ENCODE measurements at places on chromosomes 5 and 9. TPM values are rescaled to one million over a fixed set of nuclear protein-coding genes. Genes with fewer than 3 reads are reported as not detected.

MLANA gene
- total RNA-seq: not detected

SPINK7 gene
- not detected for total RNA-seq

IFNE gene
- not detected for total RNA-seq

TSSK1B gene
- not detected for total RNA-seq

DBH gene
- not detected for total RNA-seq

ADAMTS16 gene
- total RNA-seq: not detected

CCDC192 gene
- total RNA-seq: not detected

NDUFA8 gene
- 31.0 TPM for total RNA-seq

CORO2A gene
- total RNA-seq: 11.3 TPM

NDUFS4 gene
- 94.6 TPM for total RNA-seq

OR2V1 gene
- not detected for total RNA-seq

NR5A1 gene
- total RNA-seq: not detected

UGT3A1 gene
- not detected for total RNA-seq

GRCh38 chr5:159101685-159102084, 2.0 kb upstream of the EBF1 start:
- DNase-seq: peak; percentile 26

GRCh38 chr5:53031695-53032096, 42.5 kb downstream of the ITGA2 start:
- DNase-seq: no peak

GRCh38 chr9:84123648-84124406, 143.2 kb downstream of the RMI1 start:
- no peak for DNase-seq

DNA sequence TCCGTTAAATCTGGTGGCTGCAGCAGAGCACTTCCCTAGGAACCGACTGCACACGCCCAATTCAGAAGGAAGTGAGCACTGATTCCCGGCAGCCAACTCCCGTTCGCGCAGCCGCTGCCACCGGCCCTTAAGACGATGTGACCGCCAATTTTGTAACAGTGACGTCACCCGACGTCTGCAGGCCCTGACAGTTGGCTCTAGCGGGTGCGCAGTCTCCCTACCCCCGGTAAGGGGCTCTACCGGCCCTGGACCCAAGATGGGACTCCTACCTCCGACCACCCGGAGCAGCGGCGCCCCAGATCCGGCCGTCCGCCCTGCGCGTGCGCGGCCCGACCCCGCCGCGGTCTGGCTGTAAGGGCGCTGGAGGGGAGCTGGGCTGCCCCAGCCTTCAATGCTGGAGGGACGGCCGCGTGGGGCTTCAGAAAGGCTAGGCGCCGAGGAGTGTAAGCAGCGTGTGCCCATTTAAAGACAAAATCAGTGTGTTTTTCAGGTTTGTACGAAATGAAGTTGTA, 19.1 kb downstream of the DNAJA1 start:
- peak; percentile 84 for DNase-seq

GRCh38 chr5:157354800-157355199, 88.9 kb downstream of the CYFIP2 start:
- no peak for DNase-seq

DNA sequence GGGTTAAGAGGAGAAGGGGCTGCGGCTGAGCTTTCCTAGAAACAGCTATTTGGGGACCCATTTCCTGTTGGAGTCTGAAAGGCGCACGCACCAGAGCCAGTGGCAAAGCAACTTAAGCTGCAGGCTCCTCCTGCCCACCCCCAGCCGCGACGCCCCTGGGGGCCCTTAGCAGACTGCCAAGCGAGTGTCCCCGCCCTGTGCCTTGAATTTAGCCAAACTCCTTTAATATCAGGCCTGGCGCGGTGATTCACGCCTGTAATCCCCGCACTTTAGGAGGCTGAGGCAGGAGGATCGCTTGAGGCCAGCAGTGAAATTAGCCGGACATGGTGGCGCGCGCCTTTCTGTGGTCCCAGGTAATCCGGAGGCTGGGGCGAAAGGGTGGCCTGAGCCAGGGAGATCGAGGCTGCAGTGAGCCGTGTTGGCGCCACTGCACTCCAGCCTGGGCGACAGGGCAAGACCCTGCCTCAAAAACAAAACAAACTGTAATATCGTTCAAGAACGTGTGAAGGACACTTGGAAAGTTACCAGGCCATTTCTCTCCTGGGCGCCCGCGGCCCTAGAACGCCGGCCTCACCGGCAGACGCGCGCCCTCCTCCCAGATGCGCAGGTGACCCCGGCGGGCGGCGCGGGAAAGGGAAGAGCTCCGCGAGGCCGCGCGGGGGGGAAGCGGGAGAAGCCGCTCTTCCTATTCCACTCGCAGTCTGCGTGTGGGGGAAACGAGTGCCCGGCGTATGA, 1.0 kb upstream of the F2R start:
- peak; percentile 68 for DNase-seq

GRCh38 chr5:66633754-66634153, 37.6 kb downstream of the MAST4 start:
- no peak for DNase-seq

- DNase-seq: no peak
Observed at GRCh38 chr5:50886657-50887345, 220.4 kb downstream of the PARP8 start.

- DNase-seq: no peak
Observed at GRCh38 chr5:36017004-36017403, 25.8 kb upstream of the UGT3A1 start.

DNA sequence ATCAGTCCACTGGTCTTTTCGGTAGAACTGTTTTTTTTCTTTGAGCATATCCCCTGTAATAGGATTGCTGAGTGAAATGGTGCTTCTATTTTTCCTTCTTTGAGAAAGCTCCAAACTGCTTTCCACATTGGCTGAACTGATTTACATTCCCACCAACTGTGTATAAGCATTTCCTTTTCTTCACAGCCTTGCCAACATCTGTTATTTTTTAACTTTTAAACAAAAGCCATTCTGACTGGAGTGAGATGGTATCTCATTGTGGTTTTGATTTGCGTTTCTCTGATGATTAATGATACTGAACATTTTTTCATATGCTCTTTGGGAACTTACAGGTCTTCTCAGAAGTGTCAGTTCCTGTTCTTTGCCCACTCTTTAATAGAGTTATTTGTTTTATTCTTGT, 764.7 kb downstream of the MTRR start:
- no peak for DNase-seq

- no peak for DNase-seq
Observed at GRCh38 chr5:64292611-64293215, 127.1 kb downstream of the RNF180 start.

- no peak for DNase-seq
Observed at GRCh38 chr5:74540622-74541021, 99.9 kb downstream of the ENC1 start.

DNA sequence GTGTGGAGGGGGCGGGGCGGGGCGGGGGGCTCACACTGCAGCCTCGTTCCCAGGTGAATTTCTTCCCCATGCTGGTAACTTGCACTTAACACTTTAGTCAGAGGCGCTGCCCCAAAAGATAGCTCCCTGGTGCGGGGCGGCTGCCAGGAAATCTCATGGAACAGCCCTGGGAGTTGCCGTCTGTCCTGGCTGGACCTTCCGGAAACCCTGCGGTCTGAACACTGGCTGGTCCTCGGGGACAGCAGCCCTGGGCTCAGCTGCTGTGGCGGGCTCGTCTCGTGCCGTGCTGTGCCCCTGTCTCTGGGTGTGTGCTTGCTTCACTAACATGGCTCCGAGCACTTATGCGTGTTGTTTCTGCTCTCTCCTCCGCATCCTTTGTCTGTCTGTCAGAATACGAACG, 25.8 kb downstream of the PTGES2 start:
- DNase-seq: no peak

DNA sequence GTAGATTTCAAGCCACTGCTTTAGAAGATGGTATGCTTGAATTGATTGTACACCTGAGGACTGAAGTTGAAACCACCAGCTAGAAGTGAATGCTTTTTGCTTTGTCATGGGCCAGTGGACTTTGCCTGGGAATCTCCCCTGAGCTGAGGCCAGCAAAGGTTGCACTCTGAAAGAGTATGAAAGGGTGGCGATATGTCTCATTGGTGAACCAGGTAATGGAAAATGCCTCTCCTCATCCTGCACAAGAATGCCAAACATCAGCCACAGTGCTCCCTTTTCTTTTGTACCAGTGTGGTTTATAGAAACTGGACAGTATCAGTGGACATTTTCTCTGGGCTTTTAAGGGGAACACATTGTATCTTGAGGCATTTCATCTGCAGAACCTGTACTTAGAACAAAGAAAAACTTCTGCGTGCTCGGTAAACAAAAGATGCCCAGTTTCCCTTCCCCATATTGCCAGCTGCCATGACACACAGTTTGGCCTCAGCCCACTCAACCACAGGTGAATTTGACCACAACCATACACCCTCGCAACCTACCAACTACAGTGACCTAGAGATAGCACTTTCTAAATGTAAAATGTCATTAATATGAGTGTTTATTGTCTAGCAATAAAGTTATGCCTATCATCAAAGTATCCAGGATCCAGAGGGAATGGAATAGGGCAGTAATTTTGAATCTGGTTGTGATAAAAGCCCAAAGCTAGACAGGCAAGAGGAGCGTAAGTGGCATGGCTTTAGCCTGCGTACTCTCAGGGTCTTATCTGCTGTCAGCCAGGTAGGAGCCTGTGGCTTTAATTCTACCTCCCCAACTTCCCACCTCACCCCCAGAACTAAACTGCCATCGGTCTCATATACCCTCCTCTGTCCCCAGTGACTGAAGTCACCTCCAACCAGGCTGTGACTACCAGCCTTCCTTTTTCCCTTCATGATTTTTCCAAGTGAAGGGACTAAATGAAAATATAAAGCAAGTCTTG, 79.5 kb upstream of the LHFPL2 start:
- DNase-seq: peak; percentile 31

DNA sequence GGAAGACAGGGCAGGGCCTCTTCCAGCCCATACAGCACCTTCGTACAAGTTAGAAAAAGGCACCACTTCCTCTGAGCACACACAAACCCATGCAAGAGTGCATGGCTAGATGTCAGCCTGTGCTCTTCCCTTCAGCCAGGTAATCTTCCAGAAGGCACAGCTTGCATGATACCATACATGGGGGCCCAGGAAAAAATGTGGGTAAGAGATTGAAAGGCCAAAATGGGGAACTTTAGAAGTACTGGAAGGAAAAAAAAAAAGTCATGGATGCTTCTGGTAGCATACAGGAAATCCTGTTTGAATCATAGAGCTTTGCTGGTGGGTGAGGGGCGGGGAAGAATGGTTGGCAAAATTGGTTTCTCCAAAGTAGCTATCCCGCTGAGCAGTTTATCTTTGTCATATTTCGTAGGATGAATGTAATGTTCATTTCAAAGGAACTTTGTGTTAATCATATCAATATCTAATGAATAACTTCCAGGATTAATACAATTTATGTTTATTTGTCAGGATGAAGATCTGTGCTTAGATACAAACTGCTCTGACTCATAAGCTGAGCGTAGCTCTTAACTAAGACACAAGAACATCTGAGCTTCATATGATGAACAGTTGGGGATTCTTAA, 78.2 kb upstream of the MAP3K1 start:
- DNase-seq: no peak

- DNase-seq: no peak
Observed at GRCh38 chr9:131747352-131747751, 7.5 kb upstream of the RAPGEF1 start.

GRCh38 chr5:141374627-141375026, 936 bp downstream of the PCDHGA6 start:
- DNase-seq: no peak

GRCh38 chr5:41410307-41410706, 100.1 kb downstream of the PLCXD3 start:
- DNase-seq: no peak

- no peak for DNase-seq
Observed at GRCh38 chr5:147921136-147921535, 14.8 kb upstream of the C5orf46 start.
